Posterior vena cava (tissue), 2 donors: ENCODE measurements at places on chromosomes 16 and 17.
A peak's percentile ranks its signal among the peaks of the same experiment; 100 is the strongest.

- DNase-seq, result no peak
Measured at GRCh38 chr17:49362723-49363117, 670 bp upstream of the ZNF652 start.

DNA sequence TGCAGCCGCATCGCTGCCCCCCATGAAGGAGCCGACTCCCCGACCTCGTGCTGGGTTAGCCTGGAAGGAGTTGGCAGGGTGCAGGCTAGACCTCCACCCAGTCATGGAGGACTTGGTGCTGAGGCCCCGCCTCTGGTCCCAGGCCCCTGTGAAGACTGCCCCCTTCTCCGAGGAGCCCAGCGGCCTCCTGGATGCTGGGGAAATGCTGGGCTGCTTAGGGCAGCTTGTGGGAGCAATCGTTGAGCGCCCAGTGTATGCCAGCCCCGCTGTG lies 1.8 kb downstream of the SSTR5 start:
- no peak for DNase-seq

DNA sequence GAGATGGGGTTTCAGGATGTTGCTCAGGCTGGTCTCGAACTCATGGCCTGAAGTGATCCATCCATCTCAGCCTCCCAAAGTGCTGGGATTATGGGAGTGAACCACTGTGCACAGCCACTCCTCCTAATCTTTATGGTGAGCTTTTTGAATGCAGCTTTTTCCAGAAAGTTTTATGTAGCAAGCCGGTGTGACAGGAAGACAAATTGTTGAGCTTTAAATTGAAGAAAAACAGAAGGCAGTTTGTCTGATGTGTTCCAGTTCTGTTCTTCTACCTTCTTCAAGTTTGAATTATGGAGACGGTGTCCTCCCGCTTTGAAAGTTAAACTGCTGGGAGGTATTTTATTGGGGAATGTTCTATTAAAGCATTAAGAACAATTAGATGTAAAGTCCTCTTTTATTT lies 177.1 kb downstream of the SNX29 start:
- no peak for DNase-seq

GRCh38 chr16:12652924-12653323 lies 150.8 kb downstream of the CPPED1 start:
- DNase-seq, result no peak

GRCh38 chr17:15649861-15650421 lies 30.4 kb upstream of the FBXW10B start:
- DNase-seq, result peak; percentile 84

GRCh38 chr16:48444574-48444973 lies 59.4 kb upstream of the SIAH1 start:
- no peak for DNase-seq

- peak; percentile 89 for DNase-seq
Measured at GRCh38 chr16:15954814-15955151, 5.4 kb downstream of the ABCC1 start.

DNA sequence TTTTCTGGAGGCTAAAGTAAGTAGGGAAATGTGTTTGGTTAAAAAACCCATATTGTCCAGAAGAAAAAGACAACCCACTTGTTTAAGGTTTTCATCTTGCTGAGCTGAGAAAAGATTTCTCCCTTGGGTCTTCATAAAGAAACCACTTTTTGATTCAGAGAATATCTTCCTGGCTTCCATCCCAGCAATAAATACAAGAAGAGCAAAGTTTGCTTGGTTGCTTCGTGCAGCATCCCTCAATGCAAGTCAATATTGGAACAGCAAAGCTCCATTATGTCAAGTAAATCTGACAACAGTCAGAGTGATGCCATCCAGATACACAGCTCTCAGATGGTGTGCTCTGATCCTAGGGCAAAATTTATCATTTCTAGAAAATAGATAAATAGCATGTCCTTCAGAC lies 118.9 kb upstream of the PIRT start:
- no peak for DNase-seq

DNA sequence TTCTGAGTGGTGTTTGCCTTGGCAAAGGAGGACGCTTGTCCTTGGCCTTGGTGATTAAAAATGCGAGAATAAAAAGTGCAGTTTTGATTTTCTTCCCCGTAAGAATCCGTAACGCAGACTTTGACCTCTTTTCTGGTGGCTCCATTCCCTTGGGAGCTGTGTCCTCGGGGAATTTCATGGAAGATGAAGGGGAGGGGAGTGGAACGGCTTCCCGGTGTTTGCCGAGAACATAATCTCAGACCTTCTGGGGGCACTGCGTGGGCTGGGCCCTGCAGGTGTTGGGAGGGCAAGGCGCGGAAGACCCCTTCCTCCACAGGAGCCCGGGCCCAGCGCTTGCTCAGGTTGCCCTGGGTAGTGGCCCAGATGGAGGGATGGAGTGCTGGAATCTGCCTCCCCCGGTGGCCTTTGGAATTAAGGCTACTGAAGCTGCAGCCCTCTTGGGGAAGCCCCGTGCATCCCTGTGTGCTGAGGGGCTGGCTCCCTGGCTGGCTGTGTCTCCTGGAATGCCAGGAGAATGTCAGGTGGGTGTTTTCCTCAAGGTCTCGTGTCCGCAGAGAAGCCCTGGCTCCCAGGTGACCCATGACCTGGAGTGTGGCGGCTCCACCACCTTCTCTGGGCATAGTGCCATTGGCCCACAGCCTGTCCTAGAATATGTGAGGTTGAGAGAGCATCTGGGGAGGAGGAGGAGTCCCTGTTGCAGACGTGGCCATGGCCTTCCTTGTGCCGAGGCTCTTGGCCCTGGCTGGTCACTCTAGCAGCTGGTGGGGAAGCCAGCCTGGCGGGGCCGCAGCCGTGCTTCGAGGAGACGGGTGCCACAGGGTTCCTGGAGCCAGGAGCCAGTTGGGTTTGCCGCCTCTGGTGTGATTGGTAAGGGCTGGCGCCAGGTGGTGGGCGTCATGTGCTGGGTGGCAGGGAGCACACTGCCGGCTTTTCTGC lies 3.1 kb downstream of the BAIAP2 start:
- DNase-seq, result no peak

DNA sequence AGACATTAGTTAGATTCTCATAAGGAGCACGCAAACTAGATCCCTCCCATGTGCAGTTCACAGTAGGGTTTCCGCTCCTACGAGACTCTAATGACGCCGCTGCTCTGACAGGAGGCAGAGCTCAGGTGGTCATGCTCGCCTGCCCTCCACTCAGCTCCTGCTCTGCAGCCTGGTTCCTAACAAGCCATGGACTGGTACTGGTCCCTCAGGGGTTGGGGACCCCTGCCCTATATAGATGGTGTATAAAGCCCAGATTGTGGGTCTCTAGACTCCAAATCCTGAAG lies 52.1 kb upstream of the LYRM9 start:
- no peak for DNase-seq

DNA sequence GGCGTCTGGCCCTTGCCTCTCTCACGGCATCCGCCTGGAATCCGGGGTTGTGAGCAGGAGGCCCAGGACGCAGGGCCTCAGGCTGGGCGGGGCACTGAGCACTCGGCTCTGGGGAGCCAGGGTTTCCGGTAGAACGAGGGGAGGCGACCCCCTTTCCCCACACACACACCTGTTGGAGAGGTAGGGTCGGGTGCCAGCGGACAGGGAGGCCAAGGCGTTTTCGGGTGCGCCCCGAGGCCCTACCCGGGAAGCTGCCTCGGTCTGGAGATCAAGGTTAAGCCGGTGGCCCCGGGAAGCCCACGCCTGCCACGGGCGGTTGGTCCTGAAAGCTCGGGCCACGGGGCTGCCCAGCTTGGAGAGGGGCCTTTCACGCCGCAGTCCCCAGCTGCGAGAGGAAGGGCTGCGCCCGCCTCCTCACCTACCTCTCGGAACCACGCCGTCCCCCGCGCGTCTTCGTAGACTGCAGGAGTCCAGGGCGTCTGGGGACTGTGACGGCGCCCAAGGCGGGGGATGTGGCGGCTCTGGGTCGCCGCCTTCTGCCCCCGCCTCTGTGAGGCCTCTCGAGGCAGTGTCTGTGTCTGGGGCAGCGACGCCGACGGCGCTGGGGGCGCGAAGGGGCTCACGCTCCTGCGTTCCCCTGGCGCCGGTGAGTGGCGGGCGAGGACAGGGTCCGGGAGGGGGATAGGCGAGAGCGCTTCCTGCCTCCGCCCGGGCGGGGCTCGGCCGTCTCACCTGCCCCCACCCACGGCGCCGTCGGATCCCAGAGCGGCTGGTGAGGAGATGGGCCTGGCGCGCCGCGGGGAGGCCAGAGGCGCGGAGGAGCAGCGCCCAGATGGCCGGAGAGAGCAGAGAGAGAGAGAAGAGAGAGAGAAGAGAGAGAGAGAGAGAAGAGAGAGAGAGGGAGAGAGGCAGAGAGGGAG lies 20.3 kb upstream of the HOXB9 start:
- DNase-seq, result no peak

DNA sequence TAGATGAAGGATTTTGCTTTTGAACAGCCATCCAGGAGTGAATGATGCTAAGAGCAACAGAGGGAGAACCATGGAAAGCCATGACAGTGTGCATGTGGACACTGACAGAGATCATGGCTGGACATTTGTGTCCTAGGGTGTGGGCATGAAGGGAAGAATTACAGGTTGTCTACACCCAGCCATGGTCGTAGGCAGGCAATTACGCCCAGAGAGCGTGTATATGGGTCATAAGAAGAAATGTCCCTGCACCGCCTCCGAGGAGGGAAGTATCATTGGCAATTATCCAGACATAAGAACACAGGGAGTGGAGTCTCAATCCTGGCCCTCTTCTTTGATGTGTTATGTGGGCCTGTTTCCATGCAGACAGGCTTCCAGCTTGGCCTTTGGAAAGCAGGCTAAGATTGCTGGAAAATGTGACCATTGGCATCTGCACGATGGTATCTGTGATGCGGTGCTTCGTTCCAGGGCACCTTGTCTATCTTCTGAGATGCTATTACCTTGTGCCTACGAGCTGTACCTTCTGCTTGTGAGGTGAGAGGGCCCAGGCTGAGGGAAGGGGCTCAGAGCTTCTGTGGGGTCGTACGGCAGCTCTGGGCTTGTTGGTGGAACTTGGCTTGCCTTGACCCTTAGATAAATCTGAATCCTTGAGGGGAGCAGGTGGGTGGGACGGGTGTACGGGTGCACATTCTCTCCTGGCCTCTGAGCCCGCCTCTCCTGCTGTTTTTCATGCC lies 19.8 kb downstream of the RGS9 start:
- DNase-seq, result no peak

- DNase-seq, result no peak
Measured at GRCh38 chr16:89549007-89549700, 11.3 kb upstream of the RPL13 start.

GRCh38 chr16:72896485-72897118 lies 151.3 kb downstream of the ZFHX3 start:
- DNase-seq, result no peak

- no peak for DNase-seq
Measured at GRCh38 chr16:84247844-84248243, 8.0 kb upstream of the KCNG4 start.

- peak; percentile 54 for DNase-seq
Measured at GRCh38 chr16:3769942-3770341, 52.6 kb upstream of the TRAP1 start.

DNA sequence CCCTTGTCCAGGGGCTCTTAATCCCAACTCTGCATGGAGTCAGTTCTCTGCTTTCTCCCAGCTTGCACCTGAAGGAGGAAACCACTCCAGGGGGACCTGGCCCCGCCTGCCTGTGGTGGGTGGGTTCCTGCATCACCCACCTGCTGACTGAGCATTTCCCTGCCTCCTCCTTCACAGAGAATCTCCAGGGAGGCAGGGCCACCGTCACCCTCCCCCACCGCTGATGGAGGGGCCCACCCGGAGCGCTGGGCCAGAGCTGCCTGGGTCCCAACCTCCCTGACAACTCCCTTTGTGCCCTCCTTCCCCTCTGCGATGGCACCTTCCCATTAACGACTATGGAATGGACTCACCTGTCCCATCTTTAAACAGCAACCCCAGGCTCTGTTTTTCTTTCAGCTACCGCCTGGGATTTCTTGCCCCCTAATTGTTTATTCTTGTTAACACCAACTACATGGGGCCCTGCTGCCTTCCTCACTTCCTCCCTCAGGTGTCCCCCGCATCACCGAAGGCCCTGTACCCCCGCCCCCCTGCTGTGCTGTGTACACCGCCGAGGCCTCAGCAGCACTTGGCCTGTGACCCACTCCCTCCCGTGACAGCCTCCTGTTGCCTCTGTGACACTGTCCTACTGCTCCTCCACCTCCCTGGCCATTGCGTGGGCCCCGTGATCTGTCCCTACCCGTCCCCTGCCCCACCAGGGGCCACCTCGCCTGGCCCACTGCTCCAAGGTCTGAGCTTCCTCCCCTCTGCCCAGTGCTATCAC lies 842 bp upstream of the TEDC2 start:
- peak; percentile 80 for DNase-seq

- DNase-seq, result no peak
Measured at GRCh38 chr17:81043725-81044427, 8.9 kb downstream of the BAIAP2 start.

DNA sequence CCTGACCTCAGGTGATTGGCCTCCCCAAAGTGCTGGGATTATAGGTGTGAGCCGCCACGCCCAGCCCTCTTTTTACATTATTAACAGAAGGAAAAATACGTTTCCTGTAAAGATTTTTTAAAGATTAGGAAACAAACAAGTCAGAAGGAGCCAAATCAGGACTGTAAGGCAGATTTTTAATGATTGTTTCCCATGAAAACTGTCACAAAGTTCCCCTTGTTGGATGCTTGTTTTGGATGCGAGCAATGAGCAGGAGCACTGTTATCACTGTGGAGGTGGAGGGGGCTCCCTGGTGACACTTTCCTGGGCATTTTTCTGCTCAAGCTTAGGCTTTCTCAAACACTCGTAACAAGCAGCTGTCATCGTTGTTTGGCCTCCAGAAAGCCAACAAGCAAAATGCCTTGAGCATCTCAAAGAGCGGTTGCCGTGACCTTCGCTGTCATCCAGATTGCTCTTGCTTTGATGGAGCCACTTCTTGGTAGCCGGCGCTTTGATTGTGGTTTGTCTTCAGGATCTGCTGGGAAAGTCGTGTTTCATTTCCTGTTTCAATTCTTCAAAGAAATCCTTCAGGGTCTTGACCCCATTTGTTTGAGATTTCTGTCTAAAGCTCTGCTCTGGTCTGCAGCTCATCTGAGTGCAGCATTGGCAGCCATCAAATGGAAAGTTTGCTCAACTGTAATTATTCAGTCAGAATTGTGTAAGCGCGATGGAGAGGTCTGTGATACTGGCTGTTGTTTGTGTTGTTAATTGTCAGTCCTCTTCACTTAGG lies 128.7 kb downstream of the RPTOR start:
- no peak for DNase-seq

DNA sequence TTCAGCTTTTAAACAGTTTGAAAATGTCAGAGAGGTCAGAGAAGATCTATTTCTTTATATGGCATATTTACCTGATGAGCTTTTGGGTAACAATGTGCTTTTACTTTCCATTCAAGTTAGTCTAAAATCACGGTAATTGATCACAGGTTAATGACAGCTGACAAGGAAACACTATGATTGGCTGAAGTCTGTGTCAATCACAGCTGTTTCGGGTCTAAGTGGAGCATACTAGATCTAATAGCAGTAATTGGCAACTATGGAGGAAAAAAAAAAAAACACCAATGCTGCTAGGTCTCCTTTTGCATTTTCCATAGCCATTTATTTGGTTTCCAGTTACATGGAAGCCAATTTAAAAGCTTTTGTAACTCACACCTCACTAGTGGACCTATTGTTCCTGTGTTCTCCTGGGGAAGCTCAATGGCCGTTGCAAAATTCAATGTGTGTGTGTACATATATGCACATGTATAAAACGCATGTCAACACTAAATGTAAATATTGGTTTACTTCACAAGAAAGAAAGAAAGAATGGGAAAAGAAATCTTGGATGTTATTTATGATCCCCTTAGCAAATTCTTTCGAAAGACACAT lies 568.3 kb upstream of the ZFHX3 start:
- DNase-seq, result no peak
